ENCODE measurements at places on chromosomes 12 and 14. TPM values are rescaled to one million over a fixed set of nuclear protein-coding genes. Genes with fewer than 3 reads are reported as not detected.

The CYP46A1 gene
- total RNA-seq, result 0.56 TPM

The MMP19 gene
- 2.5 TPM for total RNA-seq

The HHIPL1 gene
- 9.3 TPM for total RNA-seq

The CLIP1 gene
- total RNA-seq, result 65.1 TPM

The KCNK10 gene
- total RNA-seq, result not detected

The NANOG gene
- total RNA-seq, result not detected

The OVCH1 gene
- total RNA-seq, result under 0.01 TPM

The TBX3 gene
- total RNA-seq, result 16.1 TPM

The SARNP gene
- total RNA-seq, result 103 TPM

The PXN gene
- 15.8 TPM for total RNA-seq
